ENCODE measurements at places on chromosomes 6 and 20.

DNA sequence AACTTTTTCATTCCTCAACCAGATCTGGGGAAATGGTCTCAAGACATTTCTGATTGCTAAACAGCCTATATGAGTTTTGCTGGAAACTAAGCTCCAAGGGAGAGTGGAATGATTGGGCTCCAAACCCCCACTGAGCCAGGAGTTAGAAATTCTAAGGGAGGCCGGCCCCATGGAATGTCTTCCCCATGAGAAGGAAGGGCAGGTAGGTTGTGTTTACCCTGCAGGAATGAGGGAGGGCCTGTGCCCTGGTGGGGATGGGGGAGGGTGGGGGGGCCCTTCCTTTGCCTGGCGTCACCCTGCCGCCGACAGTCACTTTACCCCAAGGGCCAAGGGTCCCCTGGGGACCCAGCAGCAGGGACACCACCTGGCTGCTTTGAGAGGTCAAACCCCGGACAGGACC lies 298.9 kb downstream of the TFAP2C start:
- no peak for DNase-seq

- DNase-seq: peak; percentile 62
These were observed 9.3 kb downstream of the NUDT3 start for GRCh38 chr6:34383161-34383631.

DNA sequence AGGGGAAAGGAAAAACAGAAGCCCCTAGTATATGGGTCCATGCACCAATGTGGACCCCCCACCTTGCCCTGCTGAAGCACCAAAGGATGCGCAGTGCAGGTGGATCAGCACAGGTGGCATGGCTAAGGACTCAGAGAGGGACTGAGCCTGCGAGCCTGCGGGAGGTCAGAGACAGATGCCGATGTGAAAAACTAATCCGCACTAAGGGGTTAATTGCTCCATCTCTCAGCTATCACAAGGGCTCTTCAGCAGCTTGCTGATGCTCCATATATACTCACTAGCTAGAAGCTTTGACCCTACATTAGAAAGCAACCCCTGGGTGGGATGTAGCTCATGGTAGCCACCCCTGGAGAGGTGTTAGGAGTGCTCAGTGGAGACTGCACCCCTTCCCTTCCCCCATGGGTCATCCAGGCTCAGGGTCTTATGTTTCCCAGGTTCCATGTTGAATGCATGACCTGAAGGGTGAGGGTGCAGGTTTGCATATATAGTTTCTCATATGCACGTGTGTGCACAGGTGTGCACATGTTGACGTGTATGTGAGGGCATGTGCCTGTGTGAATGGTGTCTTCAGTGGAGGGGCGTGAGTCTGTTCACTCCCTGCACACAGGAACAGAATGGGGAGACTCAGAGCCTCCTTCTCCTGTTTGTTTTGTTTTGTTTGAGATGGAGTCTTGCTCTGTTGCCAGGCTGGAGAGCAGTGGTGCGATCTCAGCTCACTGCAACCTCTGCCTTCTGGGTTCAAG lies 13.4 kb upstream of the IP6K3 start:
- DNase-seq: no peak

DNA sequence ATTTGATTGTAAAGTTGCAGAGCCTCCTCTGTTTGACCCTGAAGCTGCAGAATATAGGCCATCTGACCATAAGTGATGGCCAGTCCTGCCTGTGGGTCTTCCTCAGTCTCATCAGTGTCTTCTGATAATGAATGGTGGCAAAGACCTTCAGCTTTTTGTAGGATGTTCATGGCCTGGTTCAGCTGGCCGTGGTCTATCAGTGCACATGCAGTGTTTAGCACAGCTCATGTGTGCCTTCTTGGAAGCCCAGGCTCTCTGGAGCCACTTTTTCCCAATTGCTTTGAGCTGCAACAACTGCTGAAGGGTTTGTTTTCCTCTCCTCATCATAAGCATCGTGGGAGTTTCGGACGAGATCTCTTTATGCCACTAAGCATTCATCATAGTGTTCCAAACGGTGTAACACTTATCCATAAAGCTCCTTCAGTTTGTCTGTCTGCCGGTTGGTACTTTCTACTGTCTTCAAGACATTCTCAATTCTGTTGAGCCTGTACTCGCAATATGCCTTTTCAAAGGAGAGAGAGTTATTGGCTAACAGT lies 70.1 kb upstream of the TULP4 start:
- DNase-seq: no peak

GRCh38 chr20:64106981-64107735 lies at the start of gene NPBWR2:
NPBWR2 (minus strand) TSS chr20:64107565; CDS start chr20:64106831, 734 bp downstream.
- no peak for DNase-seq

DNA sequence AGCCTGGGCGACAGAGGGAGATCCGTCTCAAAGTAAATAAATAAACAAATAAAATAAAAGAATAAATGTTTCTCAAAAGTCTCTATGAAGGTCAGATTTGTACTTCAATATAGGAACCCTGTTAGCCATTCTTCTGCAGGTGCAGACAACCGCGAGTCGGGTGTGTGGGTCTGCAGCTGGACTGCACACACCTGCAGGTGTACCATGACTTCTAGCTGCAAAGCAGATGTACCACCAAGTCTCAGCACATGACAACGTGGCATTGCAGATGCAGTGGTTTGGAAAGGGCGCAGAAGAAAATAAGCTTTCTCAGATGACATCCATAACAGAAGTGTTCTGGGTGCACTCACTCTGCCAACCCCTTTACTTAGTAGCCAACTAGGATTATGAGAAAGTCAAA lies 239.7 kb downstream of the ATXN1 start:
- no peak for DNase-seq

DNA sequence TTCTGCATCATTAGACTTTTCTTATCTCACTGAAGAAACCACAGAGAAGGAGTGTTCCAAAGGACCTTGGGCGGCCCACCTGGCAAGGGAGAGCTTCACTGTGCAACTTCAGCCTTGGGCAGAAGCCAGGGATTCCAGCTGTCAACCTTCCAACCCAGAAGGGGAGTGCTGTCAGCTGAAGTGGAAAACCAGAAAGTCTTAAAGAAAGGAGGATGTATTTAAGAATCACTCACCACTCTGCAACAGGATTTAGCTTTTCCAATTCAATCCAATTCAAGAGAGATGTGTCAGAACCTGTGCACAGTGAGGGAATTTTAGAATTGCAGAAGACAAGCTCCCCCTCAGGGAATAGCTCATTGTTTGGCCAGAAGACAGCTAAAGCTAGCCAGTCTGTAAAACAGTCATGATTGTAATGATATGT lies 553.7 kb downstream of the CD83 start:
- peak; percentile 34 for DNase-seq

- DNase-seq: peak; percentile 25
These were observed 18.5 kb upstream of the FAM184A start for GRCh38 chr6:119096721-119097565.

GRCh38 chr20:57576002-57576401 lies 15.1 kb downstream of the PCK1 start:
- no peak for DNase-seq

All from adipocyte (in vitro differentiated cells).